ENCODE measurements at places on chromosomes 11 and 22. TPM values are rescaled to one million over a fixed set of nuclear protein-coding genes. Genes with fewer than 3 reads are reported as not detected.

DNA sequence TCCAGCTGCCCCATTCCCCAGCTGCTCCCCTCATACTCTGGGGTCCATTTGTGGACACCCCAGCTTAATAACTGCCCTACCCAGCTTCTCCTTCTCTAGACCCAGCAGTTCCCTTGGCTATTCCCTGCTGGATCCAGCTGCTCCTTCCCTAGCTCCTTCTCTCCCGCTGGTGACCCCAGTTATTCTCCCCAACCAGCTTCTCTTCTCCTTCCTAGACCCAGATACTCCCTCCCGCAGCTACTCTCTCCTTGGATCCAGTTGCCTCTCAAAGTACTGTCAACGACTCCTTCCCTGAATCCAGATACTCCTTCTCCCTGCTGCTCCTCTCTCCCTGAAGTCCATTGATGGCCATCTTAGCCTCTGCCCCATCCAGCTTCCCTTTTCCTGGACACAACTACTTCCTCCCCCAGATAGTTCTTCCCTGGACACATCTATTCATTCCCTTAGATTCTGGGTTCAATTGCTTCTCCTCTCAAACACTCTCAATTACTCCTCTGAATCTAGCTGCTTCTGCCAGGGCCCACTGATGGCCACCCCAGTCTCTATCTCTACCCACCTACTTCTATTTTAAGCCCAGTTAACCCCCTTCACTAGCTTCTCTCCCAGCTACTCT lies 11.6 kb downstream of the SELENOM start:
- no peak for DNase-seq

TMEM109 gene
- 8.3 TPM for total RNA-seq

DNA sequence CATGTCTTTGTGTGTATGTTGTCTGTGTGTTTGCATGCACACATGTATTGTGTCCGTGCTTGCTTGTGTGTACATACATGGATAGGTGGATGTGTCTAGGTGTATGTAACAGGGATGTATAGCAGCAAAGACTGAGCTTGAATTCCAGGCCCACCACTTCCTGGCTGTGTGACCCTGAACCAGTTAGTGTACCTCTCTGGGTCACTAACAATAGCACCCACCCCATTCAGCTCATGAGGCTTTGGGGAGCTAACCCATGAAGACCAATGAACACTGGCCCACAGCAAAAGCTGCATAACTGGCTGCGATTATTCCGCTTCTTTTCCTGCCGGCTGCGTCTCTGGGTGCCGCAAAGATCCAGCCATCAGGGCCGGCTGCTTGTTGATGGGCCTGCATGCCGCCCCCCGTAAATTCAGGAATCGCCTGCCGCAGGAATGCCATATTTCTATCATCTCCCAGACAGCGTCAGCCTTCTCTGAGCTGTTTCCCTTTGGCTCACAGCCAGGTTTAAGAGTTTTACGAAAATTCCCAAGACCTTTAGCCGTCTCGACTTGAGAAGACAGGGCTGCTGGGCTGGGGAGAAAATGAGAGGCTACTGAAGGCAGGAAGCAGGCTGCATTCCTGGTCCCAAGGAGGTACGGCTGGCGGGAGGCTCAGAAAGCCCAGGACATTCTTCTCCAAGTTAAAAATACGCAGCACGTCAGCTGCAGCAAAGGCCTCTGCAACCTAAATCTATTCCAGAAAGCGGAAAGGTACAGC lies 224.6 kb downstream of the MN1 start:
- no peak for DNase-seq

DNA sequence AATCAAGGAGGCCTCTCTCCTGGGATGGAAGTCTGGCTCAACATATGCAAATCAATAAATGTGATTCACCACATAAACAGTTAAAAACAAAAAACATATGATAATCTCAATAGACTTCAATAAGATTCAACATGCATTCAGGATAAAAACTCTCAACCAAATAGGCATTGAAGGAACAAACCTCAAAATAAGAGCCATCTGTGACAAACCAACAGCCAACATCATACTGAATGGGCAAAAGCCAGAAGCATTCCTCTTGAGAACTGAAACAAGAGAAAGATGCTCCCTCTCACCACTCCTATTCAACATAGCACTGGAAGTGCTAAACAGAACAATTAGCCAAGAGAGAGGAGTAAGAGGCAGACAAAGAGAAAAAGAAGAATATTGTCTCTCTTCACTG lies 54.0 kb upstream of the SEZ6L start:
- no peak for DNase-seq

GRCh38 chr11:74195828-74196227 lies 24.7 kb downstream of the PPME1 start:
- DNase-seq = no peak

DNA sequence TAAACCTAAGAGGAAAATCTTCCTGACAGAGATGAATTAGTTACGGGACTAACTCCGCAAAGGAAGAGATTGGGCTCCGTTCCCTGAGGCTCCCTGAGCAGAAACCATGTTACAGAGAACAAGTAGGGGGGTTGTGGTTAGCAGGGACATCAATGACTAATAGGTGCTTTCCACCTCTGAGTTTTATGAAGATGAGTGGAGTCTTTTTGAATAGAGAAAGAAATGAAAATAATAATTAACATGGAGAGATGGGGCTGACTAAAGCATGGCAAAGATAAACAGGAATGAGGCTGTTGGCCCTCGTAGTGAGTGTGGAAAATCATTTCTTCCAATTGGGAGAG lies 47.5 kb upstream of the PICALM start:
- no peak for DNase-seq

RABL2B gene
- 11.9 TPM for total RNA-seq

GRCh38 chr11:122812638-122813037 lies 25.7 kb upstream of the CRTAM start:
- DNase-seq = no peak

- no peak for DNase-seq
These were observed 8.2 kb downstream of the LRFN4 start for GRCh38 chr11:66864924-66865697.

KCNJ4 gene
- total RNA-seq = 9.7 TPM

- DNase-seq = no peak
These were observed 55.7 kb downstream of the ARHGAP8 start for GRCh38 chr22:44807915-44808690.

DNA sequence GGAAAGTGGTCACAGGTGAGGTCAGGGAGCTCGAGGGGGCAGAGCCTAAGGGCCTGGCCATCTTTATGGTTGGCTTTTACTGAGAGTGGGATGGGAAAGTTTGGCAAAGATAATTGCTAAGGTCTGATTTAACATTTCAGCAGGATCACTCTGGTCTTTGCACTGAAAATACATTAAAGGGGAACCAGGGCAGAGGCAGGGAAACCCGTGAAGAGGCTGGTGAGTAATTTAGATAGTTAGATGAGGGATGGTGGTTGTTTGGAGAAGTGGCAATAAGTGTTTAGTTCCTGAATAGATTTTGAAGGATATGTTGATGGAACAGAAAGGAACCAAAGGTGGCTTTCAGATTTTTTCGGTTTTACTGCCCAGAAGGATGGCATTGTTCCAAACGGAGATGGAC lies 50.8 kb downstream of the SCN3B start:
- DNase-seq = no peak

MMP7 gene
- total RNA-seq = 0.47 TPM

DNA sequence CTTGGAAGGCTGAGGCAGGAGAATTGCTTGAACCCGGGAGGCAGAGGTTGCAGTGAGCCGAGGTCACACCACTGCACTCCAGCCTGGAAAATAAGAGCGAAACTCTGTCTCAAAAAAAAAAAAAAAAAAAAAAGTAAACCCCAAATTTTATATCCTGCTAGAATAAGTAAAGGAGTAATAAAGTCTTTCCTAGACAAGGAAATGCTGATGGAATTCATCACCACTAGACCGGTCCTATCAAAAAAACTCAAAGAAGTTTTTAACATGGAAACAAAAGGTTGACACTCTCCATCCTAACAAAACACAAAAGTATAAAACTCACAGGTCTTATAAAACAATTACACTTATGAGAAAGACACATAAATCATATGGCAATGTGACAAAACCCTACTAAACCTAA lies 213.9 kb downstream of the SBF2 start:
- DNase-seq = no peak

- DNase-seq = no peak
These were observed 145.7 kb downstream of the TTC17 start for GRCh38 chr11:43504316-43504950.

B3GAT3 gene
- total RNA-seq = 21.4 TPM

OR52A1 gene
- total RNA-seq = not detected

YAP1 gene
- total RNA-seq = 18.7 TPM

DNA sequence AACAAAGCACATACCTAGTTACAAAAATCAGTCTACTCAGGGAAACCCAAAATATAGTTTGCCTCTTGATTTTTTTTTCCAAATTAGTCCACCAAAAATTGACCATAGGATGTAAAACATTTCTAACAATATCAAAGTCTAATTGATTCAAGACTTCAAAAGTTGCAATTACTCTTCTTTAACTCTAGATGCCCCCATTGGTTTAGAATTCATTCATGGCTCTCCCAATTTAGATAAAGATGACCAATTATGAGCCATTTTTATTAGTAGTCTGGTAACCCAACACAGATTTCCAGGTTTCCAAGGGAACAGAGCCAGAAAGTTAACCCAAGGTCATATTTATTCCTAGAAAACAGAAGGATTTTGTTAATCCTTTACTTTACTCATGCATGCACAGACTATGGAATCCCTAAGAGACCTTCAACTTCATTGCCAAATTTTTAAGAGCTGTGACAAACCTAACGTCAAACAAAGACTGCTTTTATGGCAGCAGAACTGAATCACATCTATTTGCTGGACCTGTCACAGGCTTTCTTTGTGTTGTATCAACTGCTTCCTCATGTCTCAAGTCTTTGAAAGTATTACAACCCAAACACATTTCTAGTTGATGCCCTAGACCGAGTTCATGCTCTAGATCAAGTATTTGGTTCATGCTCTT lies 55.3 kb downstream of the C22orf42 start:
- no peak for DNase-seq

GRCh38 chr11:47071341-47071740 lies 105.3 kb downstream of the ARFGAP2 start:
- no peak for DNase-seq

PARVB gene
- total RNA-seq = 5.1 TPM

GRCh38 chr11:109237636-109238035 lies 184.4 kb upstream of the C11orf87 start:
- DNase-seq = no peak

OR11H1 gene
- not detected for total RNA-seq

C22orf42 gene
- not detected for total RNA-seq

APOA5 gene
- total RNA-seq = not detected

CCDC15 gene
- 2.5 TPM for total RNA-seq

DNA sequence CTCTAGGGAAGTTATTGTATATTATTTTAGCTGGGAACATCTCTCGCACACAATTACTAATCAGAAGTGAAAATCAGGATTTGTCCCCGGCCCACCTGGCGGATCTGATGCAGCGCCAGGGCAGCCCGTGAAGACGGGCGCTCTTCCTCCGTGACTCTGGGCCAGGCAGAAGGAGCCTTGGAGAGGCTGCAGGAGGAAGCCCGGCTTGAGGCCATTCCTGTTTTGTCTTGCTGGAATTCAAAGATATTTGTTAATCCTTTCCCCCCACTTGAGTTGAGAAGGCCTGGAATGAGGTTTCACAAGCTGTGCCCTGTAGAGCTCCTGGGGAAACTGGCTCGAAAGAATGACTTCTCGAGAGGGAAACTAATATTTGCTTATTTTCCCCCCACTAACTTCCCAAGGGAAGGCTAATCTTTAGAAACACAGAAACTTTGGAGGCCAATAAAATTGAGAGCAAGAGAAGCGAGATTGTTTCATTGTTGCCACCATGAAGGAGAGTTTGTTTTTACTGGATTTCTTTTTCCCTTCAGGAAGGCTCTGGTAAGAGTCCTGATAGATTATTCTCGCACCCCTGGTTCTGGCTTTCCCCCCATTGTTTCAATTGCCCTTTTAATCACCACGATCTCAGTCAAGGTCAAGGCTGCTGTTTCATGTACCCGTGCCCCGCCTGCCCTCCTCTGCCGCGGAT lies 92.8 kb upstream of the SEPTIN5 start:
- DNase-seq = no peak

GAL gene
- not detected for total RNA-seq

GRCh38 chr11:2924821-2925675 lies 4.2 kb downstream of the PHLDA2 start:
- DNase-seq = no peak

DNA sequence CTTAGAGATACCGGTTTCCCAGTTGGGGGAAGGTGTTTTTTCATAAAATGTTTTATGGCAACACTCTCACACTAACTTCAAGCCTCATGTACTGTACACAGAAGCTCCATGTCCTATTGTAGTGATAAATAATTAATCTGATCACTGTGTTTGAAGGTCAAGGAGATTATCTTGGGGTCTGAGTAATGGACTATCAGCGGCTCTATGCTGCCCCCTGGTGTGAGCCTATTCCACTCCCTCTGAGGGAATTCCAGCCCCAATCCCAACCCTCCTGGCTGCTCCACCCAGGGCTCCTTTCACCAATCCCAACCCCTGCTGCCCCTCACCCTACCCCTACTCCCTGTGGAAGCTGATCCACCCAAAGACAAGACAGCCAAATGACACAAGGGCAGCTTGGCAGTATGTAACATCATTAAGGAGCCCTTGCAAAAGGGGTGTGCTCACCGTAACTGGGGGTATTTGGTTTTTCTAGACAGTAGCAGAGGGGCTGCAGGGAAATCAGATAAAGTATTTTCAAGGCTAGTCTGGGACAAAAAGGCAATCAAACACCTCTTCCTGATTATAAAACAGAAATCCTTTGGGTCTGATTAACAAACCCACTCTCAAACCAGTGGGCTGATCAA lies 22.3 kb downstream of the HPS4 start:
- no peak for DNase-seq

ZP1 gene
- total RNA-seq = not detected

NAV2 gene
- 17.6 TPM for total RNA-seq

- DNase-seq = no peak
These were observed 79.1 kb upstream of the SLC22A12 start for GRCh38 chr11:64511966-64512365.

DNA sequence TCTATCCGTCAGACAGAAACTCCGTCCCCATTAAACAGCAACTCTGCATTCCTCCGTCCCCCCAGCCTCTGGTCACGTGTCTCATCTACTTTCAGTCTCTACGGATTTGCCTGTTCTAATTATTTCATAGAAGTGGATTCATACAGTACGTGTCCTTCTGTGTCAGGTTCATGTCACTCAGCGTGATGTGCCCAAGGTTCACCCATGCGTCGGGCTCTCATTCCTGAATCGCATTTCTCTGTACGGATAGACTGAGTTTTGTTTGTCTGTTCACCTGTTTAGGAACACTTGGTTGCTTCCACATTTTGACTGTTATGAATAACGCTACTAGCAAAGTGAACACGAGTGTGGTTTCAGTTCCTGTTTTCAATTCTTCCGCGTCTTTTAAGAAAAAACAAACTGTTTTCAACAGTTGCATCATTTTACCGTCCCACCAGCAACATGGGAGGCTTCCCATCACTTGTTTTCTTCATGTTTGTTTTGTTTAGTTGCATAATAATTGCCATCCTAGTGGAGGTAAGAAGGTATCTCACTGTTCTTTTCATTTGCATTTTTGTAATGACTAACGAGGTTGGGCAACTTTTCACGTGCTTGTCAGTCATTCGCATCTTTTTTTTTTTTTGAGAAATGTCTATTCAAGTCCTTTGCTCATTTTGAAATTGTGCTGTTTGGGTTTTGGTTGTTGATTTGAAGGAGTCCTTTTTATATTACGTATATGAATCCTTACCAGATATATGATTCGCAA lies 8.9 kb upstream of the NLRP6 start:
- no peak for DNase-seq

All from occipital lobe (tissue), 3 donors.